Right ventricle myocardium inferior (tissue), 1 donor: ENCODE measurements at places on chromosomes 3 and 15. TPM values are rescaled to one million over a fixed set of nuclear protein-coding genes. Genes with fewer than 3 reads are reported as not detected.

Gene OR5H15
- not detected for total RNA-seq

Gene CHRNA7
- 1.2 TPM for total RNA-seq

Gene TRPM7
- 28.5 TPM for total RNA-seq

Gene LRRC3B
- total RNA-seq, result 0.38 TPM

Gene CP
- 3.4 TPM for total RNA-seq

Gene PEX5L
- 0.16 TPM for total RNA-seq

Gene CCR1
- 3.8 TPM for total RNA-seq

Gene MUC13
- total RNA-seq, result not detected

Gene PYGO1
- 6.7 TPM for total RNA-seq

Gene EOGT
- total RNA-seq, result 25.2 TPM

Gene CSTA
- 2.5 TPM for total RNA-seq

Gene ITIH4
- 5.0 TPM for total RNA-seq

GRCh38 chr15:90564051-90564450 lies 34.3 kb downstream of the CRTC3 start:
- no peak for DNase-seq

DNA sequence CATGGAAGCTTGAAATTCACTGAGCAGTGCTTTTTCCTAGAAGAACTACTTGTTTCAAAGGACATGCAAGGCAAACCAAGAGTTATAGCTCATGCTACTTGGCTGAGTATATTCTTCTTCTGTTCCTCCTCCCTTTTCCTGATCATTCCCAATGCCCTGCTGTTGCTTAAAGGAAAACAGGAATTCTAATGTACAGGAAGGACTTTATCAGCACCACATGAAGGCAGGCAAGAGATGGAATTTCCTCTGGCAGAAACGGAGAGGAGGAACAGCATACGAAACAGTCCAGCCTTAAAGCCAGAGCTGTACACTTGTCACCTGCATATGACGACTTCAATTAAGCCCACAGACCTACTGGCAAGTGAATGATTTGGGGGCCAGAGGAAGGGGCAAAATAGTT lies 15.7 kb downstream of the MEIS2 start:
- DNase-seq, result no peak

DNA sequence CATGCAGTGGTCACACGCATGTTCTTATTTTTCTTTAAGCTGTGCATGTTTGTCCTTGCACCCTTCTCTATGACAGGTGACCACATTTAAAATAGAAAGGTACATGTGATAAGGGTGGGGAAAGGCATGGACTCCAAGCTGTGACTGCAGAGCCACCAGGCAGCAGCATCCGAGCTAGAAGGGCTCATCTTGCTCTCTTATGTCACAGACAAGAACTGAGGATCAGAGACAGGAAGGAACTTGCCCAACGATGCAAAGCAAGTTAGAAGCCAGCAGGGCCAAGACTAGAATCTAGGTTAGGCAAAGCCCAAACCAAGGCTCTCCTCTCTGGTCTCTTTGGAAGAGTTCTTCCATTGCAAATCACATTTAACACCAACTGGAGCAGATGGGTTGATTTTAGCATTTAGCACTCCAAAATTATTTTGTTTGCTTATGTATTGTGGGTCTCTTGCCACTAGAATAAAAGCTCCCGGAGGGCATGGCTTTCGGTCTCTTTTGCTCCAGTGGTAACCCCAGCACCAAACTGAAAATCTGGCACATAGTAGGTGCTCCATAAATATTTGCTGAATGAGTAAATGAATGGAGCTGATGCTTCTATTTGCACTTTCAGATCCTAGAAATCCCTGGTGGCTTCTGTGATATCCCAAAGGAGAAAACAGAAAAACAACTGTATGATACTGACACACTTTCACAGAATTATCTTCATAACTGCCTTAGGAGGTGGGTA lies 84.3 kb downstream of the IQSEC1 start:
- no peak for DNase-seq

DNA sequence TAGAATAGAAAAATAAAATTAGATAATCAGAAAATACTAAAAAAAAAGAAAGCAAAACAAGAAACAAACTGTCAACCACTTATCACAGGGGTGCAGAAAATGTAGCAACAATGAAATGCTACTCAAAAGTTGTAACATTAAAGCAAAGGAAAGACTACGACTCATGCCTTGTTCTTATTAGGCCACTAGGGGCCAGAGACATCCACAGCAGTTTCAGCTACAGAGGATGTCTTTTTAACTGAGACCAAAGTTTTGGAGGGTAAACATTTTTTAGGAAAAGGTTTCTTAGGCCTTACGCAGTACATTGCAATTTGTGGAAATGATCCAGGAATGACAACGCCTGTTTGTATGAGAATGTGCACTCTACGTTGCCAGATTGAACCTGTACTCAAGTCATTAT lies 15.4 kb upstream of the CADM2 start:
- DNase-seq, result no peak

GRCh38 chr3:29527246-29527645 lies 246.4 kb downstream of the RBMS3 start:
- DNase-seq, result no peak

DNA sequence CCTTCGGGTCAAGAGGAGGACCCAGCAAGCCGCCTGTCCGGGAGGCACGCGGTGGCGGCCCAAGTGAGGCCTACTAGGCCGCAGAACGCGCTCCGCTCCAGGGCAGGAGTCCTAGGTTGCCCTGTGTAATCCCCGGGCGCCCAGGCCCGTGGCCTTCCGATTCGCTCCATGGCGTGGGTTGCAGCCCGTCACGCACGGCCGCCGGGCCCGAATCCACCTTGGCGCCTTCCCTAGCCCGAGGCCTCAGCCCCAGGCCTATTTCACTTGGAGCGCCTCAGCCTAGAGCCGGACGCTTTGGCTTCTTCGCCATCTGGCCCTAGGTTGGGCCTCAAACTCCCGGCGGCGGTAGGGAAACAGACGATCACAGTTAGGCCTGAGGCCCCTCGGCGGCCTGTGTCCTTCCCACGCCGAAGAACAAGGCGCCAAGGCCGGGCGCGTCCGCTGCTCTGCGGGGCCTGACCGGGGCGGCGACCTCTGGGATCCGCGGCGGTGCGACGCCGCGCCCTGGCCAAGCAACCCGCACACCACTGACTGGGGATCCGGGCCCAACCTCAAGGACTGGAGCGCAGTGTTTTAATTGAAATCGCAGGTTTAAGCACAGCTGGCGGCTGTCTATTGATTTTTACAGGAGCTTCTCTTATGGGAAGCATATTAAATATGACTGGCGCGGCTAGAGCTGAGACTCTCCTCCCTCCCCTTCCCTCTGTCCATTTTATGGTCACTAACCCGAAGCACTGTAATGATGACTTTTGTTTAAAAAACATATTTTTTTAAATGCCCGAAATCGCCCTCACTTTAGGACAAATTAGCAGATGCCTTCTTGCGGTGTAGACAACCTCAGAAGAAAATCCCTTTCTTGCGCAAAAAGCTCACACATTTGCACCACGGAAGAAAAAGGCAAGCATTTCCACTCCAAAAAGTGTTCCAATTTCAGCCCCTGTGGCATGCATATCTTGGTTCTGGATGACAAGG lies 3.8 kb upstream of the FEZF2 start:
- no peak for DNase-seq

GRCh38 chr15:96254173-96254572 lies 76.3 kb upstream of the NR2F2 start:
- no peak for DNase-seq

DNA sequence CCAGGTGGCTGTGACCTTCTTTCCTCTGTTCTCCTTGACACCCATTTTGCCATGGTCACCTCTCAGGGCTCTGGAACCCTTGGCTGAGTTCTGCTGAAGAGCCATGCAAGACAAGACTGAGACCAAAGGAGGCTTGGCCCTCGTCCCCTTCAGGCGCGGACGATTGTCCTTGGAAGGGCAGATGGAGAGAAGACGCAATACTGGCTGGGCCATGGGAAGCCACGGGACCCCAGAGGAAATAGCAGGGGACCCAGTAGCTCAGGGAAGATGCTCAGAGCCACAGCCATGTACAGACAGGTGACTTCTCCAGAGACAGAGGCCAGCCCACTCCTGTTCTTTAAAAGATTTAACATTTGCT lies 125.6 kb downstream of the SMAD6 start:
- no peak for DNase-seq

- no peak for DNase-seq
Measured at GRCh38 chr15:90905306-90906180, 2.4 kb downstream of the MAN2A2 start.

- DNase-seq, result peak; percentile 78
Measured at GRCh38 chr3:133895208-133896001, at the start of gene RAB6B. RAB6B (minus strand) TSS chr3:133895882; CDS start chr3:133895466, 416 bp downstream.

DNA sequence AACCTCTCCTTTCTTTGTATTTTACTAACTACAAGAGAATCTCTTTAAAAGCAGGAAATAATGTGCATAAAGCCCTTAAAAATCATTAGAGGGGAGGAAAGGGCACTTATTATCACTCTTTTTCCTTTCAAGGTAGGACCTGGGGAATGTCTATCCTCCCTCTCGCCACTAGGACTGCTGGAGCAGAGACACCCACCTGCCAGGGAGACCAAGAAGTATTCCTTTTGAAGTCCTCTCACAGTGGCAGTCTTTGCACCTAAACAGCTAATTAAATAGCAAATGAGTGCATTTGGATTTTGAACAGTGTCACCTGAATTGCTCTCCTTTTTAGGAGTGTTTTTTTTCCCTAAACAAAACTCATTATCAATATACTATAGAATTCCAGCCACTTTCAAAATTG lies 874.1 kb downstream of the ZPLD1 start:
- no peak for DNase-seq

GRCh38 chr3:192373586-192373985 lies 353.8 kb downstream of the FGF12 start:
- DNase-seq, result no peak

GRCh38 chr3:9725775-9726515 lies 5.6 kb upstream of the BRPF1 start:
- no peak for DNase-seq

DNA sequence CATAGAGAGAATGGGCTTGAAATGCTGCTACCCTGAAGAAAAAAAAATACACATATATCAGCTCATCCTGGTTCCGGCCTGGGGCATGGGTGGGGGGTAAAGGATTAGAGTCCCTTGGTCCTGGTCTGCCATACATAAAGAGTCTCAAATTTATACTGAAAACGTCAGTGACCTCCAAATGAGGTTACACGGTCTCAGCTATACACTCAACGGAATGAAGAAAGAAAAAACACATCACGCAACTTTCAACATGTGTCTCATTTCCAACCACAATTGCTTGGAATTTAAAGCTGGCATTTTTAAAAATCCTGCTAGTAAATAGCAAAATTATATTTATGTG lies 612.8 kb downstream of the MCTP2 start:
- no peak for DNase-seq

DNA sequence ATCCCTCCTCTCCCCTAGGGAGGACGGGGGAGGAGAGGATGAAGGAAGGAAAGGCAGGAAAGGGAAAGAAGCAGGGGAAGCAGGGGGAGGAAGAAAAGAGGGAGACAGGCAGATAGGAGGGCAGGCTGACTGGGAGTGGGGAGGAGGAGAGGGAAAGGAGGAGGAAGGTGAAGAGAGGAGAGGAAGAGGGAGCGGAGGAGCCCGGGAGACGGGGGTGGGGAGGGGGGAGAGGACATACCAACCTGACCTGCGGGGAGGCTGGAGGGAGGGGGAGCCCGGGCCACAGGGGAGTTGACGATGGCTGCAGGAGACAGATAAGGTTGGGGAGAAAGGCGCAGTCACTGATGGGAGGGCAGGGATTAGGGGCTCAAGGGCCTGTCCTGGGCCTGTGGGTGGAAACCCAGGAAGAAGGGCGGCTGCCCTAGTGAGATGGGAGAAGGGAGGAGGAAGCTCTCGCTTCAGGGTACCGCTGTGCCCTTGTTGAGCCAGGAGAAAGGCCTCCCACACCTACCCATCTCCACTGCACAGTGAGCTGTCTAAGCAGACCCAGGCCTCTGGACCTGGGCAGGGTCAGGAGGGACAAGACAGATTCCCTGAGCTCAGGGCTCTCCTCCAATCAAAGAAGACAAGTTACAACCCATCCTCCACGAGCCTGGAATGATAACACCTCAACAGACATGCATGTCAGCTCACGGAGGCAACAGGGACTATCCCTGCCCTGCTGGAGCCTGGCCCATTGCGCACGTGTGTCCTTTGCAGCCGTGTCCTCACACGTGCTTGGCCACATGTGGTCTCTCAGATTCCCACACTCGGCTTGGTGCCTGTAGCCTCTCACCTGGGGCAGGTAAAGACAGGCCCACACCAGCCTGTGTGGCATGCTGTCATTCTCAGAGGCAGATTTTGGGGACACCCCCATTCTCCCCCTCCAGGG lies 27.9 kb downstream of the C3orf18 start:
- DNase-seq, result no peak

DNA sequence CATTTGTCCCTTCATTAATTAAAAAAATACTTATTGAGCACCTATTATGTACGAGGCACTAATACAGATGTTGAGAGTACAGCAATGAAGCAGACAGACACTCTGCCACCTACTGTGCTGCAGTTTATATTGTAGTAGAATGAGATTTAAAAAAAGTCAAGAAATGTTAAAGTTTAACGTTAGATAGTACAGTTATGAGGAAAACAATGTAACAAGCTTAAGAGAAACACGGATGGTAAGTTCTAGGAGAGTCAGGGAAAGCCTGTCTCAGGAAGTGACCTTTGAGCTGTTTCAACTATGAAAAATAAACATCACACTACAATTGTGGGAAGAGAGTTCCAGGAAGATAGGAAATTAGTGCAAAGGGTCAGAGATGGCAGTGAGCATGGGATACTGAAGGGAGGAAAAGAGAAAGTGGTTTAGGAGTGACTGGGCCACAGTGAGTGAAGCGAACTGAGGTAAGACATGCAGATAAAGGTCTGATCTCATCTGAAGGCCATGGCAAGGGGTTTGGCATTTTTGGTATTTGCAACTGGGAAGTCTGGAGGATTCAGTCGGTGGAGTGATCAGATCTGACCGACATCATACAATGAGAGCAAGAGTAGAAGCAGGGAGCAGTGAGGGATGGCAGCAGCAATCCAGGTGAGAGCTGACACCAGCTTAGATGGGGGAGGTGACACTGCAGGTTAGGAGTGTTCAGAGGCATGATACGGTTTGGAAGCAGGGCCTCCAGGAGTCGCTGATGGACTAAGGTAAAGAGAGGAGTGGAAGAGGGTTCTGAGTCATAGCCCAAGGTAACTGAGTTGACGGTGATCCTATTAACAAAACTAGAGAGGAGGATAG lies 28.5 kb downstream of the PLSCR4 start:
- no peak for DNase-seq

- no peak for DNase-seq
Measured at GRCh38 chr3:87461036-87461435, 184.7 kb upstream of the POU1F1 start.

- peak; percentile 82 for DNase-seq
Measured at GRCh38 chr15:25682340-25682739, 180.8 kb downstream of the ATP10A start.

- no peak for DNase-seq
Measured at GRCh38 chr3:146912241-146913015, 307.3 kb upstream of the PLSCR5 start.

DNA sequence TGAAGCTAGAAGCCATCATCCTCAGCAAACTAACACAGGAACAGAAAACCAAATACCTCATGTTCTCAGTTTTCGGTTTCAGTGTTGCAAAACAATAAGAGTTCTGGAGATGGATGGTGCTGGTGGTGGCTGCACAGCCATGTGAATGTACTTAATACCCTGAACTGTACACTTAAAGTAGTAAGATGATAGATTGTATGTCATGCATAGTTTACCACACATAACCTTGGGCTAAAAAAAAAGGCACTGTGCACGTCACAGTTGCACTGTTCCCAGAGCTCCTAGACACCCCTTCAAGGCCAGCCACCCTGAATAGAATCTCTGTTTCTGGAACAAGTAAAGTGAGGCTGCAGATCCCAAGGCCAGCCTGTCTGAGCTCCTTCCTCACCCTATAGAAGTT lies 243.3 kb upstream of the IGF1R start:
- no peak for DNase-seq

- no peak for DNase-seq
Measured at GRCh38 chr3:58392181-58392580, 41.5 kb downstream of the PDHB start.
